ENCODE measurements at places on chromosomes 16 and 17.

- DNase-seq, result no peak
Observed at GRCh38 chr17:55757659-55758058, 6.8 kb downstream of the PCTP start.

DNA sequence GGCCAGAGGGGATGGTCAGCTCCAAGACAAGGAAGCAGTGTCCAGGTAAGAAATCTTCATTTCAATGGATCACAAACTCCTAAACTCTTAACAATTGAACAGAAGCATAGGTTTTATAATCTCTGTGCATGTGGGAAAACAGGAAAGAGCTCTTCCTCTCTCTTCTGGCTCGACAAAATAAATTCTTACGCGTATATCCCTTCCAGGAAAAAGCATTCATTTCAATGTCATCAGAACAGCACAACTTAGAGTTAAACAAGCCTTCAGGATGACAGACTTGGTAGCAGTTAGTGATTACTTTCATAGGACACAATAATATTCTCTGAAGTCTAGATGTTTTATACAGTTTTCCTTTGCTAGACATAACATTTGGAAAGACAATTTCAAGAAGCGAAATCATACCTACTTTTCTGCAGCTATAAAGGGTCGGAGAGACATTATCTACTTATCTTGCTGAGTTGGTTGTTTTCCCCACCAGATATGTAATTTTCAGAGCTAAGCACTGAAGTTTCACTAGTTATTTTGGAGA lies 19.3 kb upstream of the SLC35G3 start:
- no peak for DNase-seq

GRCh38 chr17:1648173-1648962 lies 1.3 kb downstream of the RILP start:
- DNase-seq, result no peak

- DNase-seq, result no peak
Observed at GRCh38 chr17:14261406-14261805, 24.7 kb upstream of the CDRT15 start.

- DNase-seq, result peak; percentile 33
Observed at GRCh38 chr17:8753976-8754440, 4.3 kb downstream of the SPDYE4 start.

DNA sequence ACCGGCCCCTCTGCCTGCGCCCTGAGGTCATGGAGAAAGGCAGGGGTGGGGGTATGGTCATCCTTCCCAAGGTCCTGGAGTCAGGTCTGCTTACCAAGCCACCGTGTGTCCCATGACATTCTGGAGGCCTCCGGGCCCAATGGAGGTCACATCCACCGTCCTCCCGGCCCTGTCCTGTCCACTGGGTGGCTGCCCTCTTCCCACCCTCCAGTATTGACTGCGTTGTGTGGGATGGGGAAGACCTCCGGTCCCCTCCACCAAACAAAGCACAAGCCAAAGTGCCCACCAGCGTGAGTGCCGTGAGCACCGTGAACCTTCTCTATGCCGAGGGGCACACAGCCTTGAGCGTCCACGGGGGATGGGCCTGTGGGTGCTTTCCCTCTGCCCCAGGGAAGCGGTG lies 37.2 kb downstream of the LMF1 start:
- DNase-seq, result no peak

GRCh38 chr17:63960006-63960405 lies 12.7 kb downstream of the SCN4A start:
- no peak for DNase-seq

DNA sequence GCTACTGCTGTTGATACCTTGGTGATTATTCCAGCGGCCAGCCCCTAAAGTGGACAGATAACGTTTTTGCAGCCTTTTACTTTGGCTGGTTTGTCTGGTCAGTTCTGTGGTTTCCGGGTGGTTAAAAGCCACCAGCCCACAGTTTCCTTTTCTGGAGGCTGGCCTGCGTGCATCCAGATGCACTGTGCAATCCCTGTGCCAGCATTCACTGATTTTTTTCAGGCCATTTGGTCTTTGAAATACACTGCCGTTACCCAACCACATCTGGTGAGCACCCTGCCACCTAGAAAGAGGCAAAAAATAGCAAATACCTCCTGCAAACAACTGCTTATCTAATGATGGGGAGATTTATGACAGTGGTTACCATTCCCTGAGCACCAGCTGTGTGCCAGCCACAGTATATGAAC lies 797 bp downstream of the NUDT7 start:
- no peak for DNase-seq

GRCh38 chr16:88530051-88530857 lies 39.9 kb upstream of the ZC3H18 start:
- no peak for DNase-seq

DNA sequence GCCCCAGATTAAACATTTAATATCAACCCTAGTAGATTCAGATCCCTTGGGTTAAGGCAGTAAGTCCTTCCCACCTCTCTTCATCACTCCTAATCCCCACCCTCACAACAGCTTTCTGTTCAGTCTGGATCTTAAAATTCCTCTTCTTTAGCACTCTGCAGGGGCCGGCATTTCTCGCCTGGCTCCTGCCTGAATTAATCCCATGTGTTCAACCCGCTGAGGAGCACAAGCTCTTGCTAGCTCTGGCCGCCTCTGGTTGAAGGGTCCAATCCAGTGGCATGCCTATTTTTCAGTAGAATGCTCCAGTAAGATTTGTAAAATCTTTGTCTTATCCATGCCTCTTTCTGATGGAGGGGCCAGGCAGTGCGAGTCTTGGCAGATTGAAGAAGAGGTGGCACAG lies 59.2 kb downstream of the CYB5B start:
- no peak for DNase-seq

DNA sequence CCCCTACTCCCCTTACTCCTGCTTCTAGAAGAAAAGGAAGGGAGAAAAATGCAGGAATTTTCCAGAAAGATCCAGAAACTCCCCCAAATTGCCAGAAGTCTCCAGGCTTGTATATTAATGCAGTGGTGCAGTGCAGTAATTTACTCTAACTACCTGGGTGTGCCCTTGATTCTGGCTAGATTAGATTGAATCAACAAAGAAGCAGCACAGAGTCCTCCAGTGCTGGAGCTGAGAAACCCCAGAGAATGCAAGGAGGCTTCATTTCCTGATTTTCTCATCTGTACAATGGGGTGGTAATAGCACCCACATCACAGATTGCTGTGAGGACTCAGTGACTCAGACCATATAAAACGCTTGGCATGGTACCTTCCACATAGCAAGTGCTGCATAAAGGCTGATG lies 247.3 kb upstream of the RPL38 start:
- DNase-seq, result no peak

DNA sequence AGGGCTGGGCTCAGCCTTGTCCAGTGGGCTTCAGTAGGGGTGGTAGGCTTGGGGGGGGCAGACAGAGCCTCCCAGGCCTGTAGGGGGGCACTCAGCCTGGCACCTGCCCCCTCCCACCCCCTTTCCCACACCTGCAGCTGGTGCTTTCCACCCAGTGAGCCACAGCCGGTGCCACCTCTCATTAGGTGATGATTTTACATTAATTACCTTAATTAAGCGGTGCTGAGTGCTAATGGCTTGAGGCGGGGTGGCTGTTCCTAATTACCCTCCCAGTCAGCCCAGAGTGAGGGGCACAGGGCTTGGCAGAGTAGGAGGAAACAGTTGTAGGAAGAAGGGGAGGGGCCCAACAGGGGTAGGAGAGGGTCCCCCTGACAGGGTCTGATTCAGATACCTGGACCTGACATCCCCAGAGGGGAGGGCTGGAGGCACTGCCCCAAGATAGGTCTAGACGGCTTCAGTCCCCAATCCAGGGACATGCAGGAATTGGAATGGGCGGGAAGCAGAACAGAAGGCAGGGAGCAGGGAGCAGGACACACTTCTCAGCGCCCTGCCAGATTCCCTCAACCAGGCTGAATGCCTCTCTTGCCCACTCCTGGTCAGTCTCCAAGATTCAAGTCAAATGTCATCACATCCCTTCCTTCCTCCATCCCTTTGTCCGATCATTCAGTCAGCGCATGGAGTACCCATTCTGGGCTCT lies 26.5 kb upstream of the PHF12 start:
- DNase-seq, result peak; percentile 19

DNA sequence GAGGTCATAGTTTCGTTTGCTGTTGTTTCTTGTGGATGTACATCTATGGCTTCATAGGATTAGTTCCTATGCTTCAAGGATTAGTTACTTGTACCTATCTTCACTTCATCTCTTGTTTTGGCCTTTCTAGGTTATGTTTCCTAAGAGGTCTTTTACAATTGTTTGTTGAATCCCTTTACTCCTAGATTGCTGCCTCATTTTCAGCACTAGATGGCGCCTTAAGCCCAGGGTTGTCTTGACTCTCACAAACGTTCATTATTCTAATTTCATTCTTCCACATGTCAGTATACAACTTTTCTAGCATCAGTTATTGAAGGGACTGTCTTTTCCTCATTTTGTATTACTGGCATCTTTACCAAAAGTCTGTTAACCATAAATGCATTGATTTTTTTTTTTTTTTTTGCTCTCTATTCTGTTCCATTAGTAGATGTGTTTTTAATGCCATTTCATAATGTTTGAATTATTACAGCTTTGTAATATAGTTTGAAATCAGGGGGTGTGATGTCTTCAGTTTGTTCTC lies 45.0 kb upstream of the NACA2 start:
- peak; percentile 33 for DNase-seq

- DNase-seq, result no peak
Observed at GRCh38 chr17:73343739-73344454, 32.1 kb upstream of the CDC42EP4 start.

DNA sequence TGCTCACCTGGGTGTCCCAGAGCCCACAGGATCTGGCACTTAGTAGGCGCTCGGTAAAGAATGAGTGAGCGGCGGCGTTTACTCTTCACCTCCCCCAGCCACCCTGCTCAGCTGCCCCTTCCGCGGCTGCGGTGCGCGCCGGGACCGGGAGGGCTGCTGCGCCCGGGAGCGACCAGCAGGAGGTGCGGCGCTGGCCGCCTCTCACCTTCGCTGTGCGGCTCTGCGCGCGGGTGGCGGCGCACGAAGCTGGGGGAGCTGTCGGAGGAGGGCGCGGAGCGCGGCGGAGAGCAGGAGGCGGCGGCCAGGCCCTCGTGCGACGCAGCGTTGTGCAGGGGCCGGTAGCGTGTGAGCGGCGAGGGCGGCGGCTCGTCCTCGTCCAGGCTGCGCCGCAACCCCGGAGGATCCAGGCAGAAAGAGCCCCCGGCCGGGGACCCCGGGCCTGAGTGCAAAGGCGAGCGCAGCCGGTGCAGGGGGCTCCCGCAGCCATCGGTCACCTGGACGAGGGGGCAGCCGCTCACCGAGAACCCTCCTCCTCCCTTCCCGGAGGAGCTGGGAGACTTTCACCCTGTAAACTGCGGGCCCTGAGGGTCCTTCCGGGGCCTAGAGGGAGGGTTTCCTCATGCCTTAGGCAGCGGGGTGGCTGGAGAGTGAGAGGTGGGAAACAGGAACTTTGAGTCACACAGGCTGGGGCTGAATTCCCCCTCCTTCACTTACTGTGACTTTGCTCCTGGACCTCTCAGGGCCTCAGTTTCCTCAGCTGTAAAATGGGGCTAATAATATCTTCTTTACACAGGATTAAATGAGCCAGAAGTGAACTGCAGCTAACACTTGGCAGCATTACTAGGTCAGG lies 12.5 kb downstream of the SAMD14 start:
- DNase-seq, result peak; percentile 31

DNA sequence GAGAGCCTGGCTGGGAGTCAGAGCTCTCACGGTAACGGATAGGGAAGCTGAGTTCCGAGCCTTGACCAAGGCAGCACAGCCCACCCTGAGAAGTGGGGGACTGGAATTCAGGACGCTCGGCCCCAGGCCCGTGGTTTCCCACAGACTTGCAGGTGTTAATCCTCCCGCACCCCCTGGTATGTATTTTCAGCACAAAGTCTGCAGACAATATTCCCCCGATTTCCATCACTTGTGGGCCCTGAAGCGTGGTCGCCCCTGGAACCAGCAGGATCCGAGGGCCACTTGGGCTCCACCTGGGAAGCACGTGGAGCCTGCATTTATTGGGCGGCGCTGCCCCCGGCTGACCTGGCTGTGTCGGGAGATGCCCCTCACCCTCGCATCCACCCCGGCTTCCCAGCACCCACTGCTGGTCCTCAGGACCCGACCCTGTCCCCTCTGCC lies 60.2 kb downstream of the WSB1 start:
- DNase-seq, result no peak

GRCh38 chr17:4972752-4973151 lies 5.1 kb upstream of the SPAG7 start:
- DNase-seq, result no peak

- no peak for DNase-seq
Observed at GRCh38 chr16:85567935-85568334, 45.2 kb upstream of the GSE1 start.

DNA sequence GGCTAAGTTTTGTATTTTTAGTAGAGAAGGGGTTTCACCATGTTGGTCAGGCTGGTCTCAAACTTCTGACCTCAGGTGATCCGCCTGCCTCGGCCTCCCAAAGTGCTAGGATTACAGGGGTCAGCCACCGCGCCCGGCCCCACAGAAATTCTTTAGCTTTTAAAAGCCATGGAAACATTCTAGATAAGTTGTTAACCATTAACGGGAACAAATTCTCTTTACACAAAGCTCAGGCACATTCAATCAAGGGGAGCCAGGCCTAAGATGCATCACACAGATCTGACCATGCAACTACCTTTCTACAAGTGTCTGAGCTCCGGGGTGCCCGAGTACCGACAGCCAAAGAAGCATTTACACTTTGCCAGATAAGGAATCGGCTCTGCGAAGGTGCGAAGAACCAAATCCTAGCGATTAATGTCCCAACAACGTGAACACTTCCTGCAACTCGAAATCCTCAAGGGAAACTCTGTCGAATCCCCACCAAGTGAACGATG lies 1.0 kb downstream of the EMC8 start:
- DNase-seq, result no peak

- no peak for DNase-seq
Observed at GRCh38 chr16:535446-536405, 8.2 kb downstream of the CAPN15 start.

DNA sequence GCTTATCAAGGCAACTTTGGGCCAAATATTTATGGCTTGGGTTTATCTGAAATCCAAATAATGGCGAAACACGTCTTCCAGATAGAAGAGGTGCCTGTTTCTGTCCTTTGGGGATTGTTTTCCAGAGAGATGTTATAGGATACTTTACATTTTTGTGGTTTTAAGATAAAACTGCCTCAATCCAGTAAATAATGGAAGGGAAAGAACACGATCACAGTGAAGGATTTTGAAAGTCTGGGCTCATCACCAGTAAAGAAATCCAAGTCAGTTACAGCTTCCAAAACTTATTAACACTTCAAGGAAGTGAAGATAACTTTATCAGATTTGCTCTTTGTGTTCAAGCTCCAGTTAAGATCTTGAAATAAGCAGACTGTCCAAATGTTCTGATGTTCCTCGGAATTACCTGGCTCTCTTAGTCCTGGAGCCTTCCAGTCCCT lies 30.1 kb downstream of the DNAH2 start:
- DNase-seq, result no peak

- no peak for DNase-seq
Observed at GRCh38 chr17:83174362-83175118, 95.1 kb downstream of the METRNL start.

GRCh38 chr16:55660026-55660425 lies 4.2 kb downstream of the SLC6A2 start:
- no peak for DNase-seq

DNA sequence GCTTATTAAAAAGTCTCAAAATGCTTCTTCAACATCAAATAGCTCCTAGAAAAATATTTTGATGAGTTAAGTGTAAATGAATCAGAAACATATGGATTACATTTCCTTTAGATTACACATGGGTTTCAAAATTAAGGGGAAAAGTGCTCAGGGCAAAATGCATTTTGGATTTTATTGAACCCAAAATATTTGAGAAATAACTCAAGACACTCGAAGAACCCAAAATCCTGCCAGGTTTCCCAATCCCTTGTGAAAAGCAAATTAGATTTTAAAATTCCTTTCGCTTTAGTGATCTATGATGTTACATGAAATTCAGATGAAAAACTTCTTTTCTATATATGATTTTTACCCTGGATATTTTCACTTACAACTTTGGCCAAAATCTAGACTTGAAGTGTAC lies 847.4 kb upstream of the SOX9 start:
- no peak for DNase-seq

All from NCI-H1105 (cell line).